ENCODE measurements at places on chromosomes 16 and 17.
A peak's percentile ranks its signal among the peaks of the same experiment; 100 is the strongest.

DNA sequence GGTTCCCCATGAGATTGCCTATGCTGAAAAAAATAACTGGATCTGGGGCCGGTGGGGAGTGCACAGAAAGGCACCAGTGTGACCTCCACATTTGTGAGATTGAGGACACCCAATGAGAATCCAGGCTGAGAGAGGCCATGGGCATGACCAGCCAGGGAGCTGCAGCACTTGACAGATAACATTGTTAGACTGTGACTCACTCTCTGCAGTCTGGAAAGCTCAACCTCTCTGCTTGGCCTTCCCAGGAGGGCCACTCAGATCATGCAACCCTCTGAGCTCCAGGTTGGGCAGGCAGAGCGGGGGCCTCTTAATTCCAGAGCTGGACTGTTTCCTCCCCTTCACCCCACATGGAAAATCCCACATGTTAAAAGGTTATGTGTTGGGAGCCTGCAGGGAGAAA, 30.1 kb downstream of the FZD2 start:
- peak; percentile 98 for DNase-seq

- no peak for DNase-seq
Observed at GRCh38 chr16:57981636-57982035, 10.7 kb upstream of the CNGB1 start.

- no peak for DNase-seq
Observed at GRCh38 chr17:40460604-40460967, 17.3 kb downstream of the IGFBP4 start.

GRCh38 chr16:31477220-31478216, 5.4 kb upstream of the SLC5A2 start:
- no peak for DNase-seq

DNA sequence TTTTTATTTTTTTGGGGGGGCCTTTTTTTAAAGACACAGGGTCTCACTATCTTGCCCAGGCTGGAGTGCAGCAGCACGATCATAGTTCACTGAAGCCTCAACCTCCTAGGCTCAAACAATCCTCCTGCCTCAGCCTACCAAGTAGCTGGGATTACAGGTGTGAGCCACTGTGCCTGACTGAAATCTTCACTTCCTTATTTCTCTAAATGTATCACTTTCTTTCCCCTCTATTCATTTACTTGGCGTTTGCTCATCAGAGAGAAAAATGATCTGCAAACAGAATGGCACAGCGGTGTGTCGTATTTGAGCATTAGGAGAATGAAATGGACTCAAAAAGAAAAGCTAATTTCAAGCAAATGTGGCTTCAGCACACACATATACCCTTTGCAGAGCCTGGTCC, 44.3 kb upstream of the CDH5 start:
- DNase-seq = no peak

- peak; percentile 58 for DNase-seq
Observed at GRCh38 chr17:38981636-38982035, 14.4 kb upstream of the FBXO47 start.

DNA sequence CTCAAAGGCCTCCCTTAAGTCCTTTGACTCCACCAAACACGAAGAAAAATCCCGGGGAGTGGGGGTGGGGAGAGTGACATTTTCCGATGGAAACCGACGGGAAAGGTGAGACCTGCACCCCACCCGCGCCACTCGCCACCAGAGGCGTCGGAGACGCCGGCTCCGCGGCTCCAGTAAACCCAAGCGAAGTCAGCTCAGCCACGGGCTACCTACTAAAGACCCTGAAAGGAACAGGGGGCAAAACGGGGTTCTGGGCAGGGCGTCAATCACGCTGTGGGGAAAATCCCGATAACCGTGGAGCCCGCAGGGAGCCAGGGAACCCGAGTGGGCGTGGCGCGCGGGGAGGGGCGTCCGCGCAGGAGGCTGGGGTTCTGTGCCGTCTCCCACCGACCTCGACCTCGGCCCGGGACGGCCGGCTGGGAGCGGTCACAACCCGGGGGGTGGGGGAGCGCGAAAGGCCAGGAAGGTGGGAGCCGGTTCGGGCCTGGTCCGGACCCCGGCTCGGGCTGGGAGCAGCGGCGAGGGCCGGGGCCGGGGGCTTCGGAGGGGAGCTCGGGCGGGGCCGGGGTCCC, 565 bp downstream of the WDR45B start:
- DNase-seq = peak; percentile 25

DNA sequence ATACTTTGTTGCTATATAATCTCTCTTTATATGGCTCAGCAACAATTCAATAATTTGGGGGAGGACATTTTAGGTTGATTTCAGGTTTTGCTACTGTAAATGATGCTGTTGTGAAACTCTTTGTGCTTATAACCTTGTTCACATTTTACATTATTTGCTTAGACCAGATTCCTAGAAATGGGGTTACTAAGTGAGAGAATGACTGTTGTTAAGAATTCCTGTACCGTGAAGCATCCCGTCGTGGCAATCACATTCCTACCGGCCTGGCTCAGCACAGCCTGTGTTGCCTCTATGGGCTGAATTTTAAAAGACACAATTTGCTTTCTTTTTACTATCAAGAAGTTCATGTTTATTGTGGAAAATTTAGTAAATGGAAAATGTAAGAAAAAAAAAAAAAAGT, 31.4 kb downstream of the B9D1 start:
- DNase-seq = peak; percentile 89

DNA sequence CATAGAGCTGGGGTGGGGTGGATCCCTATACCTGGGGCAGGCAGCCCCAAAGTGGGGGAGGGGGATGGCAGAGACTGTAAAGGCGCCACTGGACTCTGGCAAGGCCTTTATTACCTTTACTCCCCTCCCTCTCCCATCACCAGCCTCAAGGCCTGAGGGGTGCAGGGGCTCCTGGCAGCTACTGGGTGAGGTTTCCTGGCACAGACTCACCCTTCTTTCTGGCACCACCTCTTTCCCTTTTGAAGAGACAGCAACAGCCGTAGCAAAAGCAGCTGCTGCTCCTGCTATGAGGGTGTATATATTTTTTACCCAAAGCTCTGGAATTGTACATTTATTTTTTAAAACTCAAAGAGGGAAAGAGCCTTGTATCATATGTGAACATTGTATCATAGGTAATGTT, 17.6 kb downstream of the RAPGEFL1 start:
- no peak for DNase-seq
